ENCODE measurements at places on chromosomes 16 and 17.

- DNase-seq, result no peak
Measured at GRCh38 chr16:67419931-67420330, 3.7 kb upstream of the ZDHHC1 start.

GRCh38 chr16:19359556-19359955 lies 58.1 kb upstream of the TMC5 start:
- no peak for DNase-seq

DNA sequence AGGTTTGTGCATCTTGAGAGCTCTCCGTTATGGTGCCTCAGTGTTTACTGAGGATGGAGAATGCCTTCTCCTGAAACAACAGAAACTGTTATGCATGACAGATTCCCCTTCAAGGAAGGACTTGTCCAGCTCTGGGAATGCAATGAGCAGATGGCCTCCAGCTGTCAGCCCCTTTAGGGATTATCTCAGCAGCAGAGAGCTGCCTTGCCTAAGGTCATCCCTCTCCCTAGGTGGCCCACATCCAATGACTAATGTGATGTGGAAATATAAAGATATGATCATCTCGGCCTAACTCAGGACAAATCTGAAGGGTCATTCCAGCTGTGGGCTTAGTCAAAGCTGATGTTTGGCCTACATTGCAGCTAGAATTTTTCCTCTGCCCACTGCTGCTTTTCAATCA lies 214.3 kb upstream of the N4BP1 start:
- peak; percentile 18 for DNase-seq

GRCh38 chr17:56838687-56839086 lies 4.7 kb downstream of the DGKE start:
- no peak for DNase-seq

DNA sequence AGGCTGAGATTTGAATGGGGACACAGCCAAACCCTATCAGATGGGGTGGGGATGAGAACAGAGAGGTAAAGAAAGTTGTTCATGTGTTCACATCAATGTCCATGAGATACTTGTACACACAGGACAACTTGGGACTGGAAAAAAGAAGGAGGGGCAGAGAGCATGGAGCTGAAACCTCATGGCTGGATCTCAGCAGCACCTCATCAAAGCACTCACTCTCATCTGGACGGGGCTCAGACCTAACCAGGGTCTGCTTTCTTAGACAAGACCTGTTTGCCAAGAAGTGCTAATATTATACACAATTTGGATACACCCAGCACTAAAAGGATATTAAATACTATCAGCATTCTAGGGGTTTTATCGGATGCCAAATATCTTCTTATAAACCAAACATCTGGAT lies 399.8 kb downstream of the SLC39A11 start:
- DNase-seq, result no peak

GRCh38 chr17:2435181-2435741 lies 34.4 kb upstream of the MNT start:
- no peak for DNase-seq

GRCh38 chr17:44536090-44536953 lies 21.0 kb upstream of the FZD2 start:
- no peak for DNase-seq

GRCh38 chr17:48238933-48239602 lies 131.5 kb downstream of the SNX11 start:
- no peak for DNase-seq

DNA sequence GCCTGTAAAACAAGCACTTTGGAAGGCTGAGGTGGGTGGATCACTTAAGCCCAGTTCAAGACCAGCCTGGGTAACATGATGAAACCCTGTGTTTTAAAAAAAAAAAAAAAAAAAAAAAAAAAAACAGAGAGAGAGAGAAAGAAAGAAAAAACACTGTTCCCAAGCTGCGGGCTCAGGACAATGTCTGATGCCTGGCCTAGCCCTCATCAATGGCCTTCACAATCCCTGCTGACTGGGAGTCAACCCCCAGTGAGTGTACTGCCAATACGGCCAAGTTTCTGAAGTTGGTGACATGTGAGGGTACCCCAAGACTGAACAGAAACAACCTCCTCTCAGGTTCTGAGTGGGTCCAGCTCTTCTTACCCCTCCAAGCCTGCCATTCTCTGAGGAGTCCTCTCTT lies 116.5 kb downstream of the ZNF778 start:
- DNase-seq, result no peak

- DNase-seq, result no peak
Measured at GRCh38 chr17:3282901-3283300, 15.3 kb downstream of the OR3A1 start.

DNA sequence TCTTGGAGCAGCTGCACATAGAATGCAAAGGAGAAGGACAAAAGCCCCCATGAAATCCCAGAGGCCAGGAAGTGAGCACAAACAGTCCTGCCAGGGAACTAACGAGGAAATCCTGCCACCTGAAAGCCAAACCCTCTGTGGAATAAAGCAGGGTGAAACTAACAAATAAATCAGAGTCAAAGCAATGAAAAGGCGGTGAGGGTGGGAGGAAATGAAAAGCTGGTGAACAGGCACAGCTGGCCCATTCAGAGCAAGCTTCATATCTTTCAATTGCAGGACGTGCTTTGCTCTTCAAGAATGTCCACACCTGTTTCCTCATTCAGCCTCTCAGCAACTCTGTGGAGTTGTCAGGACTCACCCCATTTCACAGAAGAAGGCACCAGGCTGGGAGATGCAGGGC lies 108.1 kb downstream of the ABCC12 start:
- no peak for DNase-seq

DNA sequence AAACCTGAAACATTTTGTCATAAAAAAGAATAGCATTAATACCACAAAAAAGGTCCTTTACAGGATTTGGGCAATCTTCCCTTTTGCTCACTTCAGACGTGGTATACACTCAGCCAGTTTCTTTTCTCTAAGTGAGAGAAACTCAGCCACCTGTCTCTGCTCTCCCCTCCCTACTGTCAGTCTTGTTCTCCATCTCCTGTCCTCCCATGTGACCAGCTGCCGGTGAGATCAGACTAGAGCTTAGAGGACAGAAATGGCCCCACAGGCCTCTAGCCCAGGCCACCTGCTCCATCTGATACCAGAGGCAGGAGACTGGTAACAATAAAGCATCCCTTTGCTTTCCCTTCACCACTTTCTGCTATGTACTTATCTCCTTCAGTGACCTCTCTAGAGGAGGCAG lies 34.9 kb downstream of the CMC2 start:
- no peak for DNase-seq

- no peak for DNase-seq
Measured at GRCh38 chr16:25040543-25040942, 25.4 kb upstream of the ARHGAP17 start.

DNA sequence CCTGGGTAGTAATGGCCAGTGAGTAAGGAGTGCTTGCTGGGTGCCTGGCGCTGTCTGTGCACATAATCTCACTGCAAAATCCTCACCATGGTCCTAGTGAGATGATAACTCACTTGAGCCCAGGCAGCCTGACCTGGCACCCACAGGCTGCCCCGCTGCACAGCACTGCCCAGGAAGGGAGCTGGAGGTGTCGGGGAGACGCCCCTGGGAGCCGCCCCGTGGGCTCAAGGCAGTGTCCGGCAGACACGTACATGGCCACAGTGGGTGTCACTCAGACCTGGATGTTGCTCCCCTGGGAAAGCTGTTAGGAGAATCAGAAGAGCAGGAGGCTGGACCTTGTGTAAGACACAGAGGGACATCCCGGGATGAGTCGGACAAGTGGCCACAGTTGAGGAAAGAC lies 44.2 kb downstream of the BEAN1 start:
- DNase-seq, result no peak

DNA sequence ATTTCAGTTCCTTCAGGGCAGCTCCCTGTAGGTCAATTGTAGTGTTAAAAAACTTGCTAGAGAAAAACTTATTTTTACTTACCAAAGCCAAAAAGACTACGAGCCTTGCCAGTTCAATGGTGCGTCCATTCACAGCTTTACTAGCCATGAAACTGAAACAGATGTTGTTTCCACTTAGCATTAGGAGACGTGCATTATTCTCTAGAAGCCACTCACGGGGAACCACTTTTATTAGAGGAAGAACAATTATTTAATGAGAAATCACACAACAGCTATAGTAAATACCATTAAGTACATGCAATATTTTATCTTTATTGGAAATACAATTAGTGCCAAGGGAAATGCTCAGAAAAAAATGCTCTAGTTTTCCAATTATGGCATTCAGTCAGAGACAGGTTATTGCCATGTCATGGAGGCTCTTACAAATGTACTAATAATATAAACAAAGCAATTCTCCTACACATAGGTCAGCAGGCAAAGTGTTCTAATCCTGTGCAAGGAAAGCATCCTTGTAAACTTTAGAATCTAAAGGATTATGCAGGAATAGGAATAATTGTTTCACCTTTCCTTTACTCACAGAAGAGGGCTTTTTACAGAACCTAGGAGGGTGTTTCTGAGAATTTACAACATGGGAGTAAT lies 17.4 kb downstream of the LASP1NB start:
- no peak for DNase-seq

- DNase-seq, result no peak
Measured at GRCh38 chr16:88062341-88063210, 111.3 kb downstream of the BANP start.

DNA sequence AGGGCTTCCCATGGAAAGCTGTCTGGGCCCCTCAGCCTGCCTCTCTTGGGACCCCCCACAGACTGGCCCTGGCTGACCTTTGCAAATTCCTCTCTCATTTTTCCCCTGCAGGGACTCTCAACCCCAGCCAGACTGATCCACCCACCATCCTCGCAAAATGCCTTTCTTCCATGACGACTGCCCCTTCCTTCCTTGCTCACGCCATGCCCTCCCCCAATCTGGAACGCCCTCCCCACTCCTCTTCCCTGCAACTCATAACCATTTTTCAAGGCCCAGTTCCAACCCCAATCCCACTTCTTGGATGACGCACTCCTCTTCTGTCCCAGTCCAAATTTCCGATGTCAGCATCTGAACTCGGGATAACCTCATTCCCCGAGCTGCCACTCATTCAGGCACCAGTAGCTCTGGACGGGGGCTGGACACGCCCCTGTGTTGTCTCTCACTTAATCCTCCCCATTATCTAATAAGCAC lies 1.3 kb upstream of the DNAI2 start:
- DNase-seq, result no peak

DNA sequence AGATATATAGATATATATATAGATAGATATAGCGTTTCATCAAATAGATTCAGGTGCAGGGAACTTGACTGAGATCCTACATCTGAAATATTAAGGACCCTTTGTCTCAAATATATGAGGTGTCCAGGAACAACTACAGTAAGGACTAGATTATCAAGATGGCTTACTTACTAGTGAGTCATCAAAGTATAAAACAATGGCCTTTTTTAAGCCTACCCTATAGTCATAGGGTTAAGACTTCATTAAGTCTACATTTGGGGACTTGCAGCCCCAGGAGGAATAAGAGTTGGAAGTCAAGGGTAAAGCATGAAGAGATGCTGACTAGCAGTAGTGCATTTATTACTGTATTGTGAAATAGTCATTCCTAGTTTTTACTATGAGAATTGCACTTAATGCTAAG lies 1023.4 kb downstream of the CDH11 start:
- no peak for DNase-seq

DNA sequence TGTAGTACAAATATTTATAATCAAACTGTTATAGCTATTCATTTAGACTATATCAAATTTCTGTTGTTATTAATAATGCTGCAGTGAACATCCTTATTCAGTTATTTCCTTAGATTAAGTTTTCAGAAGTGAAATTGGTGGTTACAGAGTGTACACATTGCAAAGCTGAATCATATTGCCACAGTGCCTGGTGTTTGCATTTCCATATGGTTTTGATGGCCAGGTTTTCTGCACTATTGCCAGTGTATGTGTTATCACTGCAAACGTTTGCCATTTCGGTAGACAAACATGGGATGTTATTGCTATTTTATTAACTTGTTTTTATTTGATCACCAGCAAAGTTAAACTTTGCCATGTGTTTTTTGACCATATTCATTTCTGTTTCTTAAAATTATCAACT lies 259.4 kb downstream of the CDH13 start:
- no peak for DNase-seq

GRCh38 chr16:31142109-31143010 lies 6.8 kb upstream of the PRSS8 start:
- DNase-seq, result peak; percentile 99

DNA sequence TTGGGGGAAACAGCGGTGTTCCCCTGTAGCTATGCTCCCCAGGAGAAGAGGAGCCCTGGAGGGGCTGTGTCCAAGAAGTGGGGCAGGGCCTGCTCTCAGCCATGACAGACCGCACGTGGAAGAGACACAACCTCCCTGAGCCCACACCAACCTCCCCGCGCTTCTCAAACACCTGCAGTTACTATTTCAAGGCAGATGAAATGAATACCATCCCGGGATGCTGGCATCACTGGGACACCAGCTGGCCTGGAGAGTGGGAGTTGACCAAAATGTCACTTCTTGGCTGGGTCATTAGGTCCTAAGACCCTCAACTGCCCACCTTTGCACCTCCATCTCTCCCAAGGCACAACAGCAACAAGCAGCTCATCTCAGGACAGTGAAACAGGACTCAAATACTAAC lies 32.0 kb downstream of the SPHK1 start:
- no peak for DNase-seq
